ENCODE measurements at places on chromosomes 11 and 22.

- no peak for DNase-seq
Measured at GRCh38 chr11:39367534-39367933, 2091.9 kb downstream of the LRRC4C start.

- no peak for DNase-seq
Measured at GRCh38 chr11:87007963-87008362, 29.8 kb upstream of the TMEM135 start.

GRCh38 chr11:8336356-8337129 lies 72.9 kb upstream of the LMO1 start:
- no peak for DNase-seq

- DNase-seq, result no peak
Measured at GRCh38 chr22:40975366-40975765, 24.2 kb downstream of the RBX1 start.

- DNase-seq, result peak; percentile 77
Measured at GRCh38 chr11:2778630-2779498, 79.1 kb upstream of the KCNQ1OT1 start.
